ENCODE measurements at places on chromosomes 2 and 18.

GRCh38 chr2:55009277-55010060 is 40.8 kb downstream of the RTN4 start:
- DNase-seq, result no peak

GRCh38 chr2:172921532-172922236 is 154.0 kb upstream of the MAP3K20 start:
- DNase-seq, result no peak

DNA sequence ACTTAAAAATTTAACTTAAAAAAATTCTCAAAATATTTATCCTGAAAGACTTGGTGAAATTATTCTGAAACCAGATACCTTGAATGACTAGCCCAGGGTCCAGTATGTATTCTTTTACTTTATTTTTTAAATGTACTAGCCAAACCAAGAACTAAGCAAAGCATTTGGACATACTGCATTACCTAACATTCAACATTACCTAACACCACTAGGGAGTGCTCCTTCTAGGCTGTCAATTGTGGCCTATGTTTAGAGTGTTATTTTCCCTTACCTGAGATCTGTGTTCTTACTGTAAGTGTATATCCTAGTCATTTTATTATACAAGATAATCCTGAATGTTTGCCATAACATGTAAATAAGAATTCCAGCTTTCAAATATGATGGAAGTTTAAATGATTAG is 496.6 kb downstream of the PTPRM start:
- DNase-seq, result no peak

DNA sequence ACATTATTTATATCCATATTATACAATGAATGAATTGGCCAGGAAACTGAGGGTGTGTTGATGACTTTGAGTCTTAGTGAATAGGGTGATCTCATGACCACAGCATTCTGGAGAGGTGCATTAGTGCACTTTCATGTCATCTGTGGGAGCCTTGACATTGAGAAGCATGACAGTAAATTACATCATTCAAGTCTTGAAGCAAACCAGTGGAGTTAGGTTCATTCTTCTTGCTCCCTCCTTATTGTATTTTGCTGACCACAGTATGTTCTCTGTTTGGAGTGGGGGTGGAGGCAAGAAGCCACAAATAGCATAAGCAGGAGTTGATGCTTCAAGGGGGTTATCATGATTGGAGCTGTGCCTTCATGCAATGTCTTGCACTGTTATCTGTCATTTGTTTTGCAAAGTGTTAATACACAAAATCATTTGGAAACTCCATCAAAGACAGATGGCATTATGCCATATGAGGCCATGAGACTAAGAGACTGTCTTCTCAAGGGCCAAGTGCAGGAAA is 680.2 kb downstream of the NYAP2 start:
- DNase-seq, result no peak
